ENCODE measurements at places on chromosomes 13 and 19. TPM values are rescaled to one million over a fixed set of nuclear protein-coding genes. Genes with fewer than 3 reads are reported as not detected.

LGALS14 gene
- polyA plus RNA-seq: not detected

TMEM161A gene
- polyA plus RNA-seq: 45.9 TPM

KLK3 gene
- not detected for polyA plus RNA-seq

DNA sequence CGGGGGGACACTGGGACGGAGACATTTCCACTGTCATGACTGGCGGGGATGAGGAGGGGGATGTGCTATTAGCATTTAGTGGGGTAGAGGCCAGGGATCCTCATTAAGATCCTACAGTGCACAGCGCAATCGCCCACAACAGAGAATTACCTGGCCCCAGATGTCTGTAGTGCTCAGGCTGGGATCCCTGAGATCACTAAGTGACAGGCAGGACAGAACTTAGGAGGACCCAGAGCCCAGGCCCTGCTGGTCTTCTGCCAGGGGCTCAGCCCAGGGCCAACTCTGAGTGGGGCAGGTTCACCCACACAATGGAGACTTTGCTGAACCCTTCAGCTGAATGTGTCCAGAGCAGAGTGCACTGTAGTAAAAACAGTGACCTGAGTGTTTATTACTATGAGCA, 4.6 kb downstream of the RANBP3 start:
- no peak for DNase-seq
- peaks cover 22% of the 10 kb centered on the region for H3K36me3 ChIP-seq
- H3K4me3 ChIP-seq: no peak overlapping the region
- no peaks in the 10 kb centered on the region for H3K27me3 ChIP-seq
- H3K4me1 ChIP-seq: peaks cover 18% of the 10 kb centered on the region

- no peaks in the 10 kb centered on the region for H3K4me1 ChIP-seq
- H3K27ac ChIP-seq: no peak overlapping the region
- no peaks in the 10 kb centered on the region for H3K36me3 ChIP-seq
- H3K4me3 ChIP-seq: no peak overlapping the region
Measured at GRCh38 chr13:48299591-48299990, 4.0 kb upstream of the RB1 start.

GRCh38 chr13:43377149-43377548, 353.8 kb downstream of the DNAJC15 start:
- no peak overlapping the region for H3K27ac ChIP-seq
- H3K4me3 ChIP-seq: no peak overlapping the region
- H3K36me3 ChIP-seq: no peaks in the 10 kb centered on the region

DNA sequence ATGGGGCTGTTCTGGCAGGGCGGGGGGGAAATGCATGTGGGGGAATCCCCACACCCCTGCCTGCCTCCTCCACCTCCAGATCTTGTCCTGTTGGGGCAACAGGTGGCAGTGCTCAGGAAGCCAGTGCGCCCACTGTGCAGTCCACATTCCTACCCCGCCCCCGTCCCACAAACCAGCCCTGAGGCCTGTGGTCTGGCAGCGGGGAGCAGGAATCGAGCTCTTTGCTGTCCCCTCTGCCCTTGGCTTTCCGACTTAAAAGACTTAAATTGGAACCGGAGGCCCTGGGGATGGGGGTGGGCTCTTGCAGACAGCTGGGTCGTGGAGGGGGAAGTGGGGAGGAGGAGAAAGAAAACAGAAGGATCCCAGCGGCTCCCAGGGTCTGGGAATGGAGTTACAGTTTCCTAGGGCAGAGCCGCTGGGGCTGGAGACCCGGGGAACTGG, 4.3 kb downstream of the NANOS3 start:
- H3K27ac ChIP-seq: no peak overlapping the region
- no peaks in the 10 kb centered on the region for H3K36me3 ChIP-seq
- peaks cover 2% of the 10 kb centered on the region for H3K27me3 ChIP-seq
- H3K4me1 ChIP-seq: peaks cover 19% of the 10 kb centered on the region

- H3K4me3 ChIP-seq: no peak overlapping the region
- no peaks in the 10 kb centered on the region for H3K4me1 ChIP-seq
- no peaks in the 10 kb centered on the region for H3K27me3 ChIP-seq
- DNase-seq: no peak
Measured at GRCh38 chr19:55962186-55962585, 14.6 kb downstream of the NLRP8 start.

GRCh38 chr13:96762876-96763275, 231.4 kb downstream of the OXGR1 start:
- no peaks in the 10 kb centered on the region for H3K27me3 ChIP-seq
- DNase-seq: no peak
- no peaks in the 10 kb centered on the region for H3K4me1 ChIP-seq
- no peak overlapping the region for H3K4me3 ChIP-seq

GRCh38 chr13:87123987-87124784, 547.0 kb upstream of the SLITRK5 start:
- H3K36me3 ChIP-seq: no peaks in the 10 kb centered on the region
- no peak overlapping the region for H3K4me3 ChIP-seq
- H3K27me3 ChIP-seq: no peaks in the 10 kb centered on the region
- DNase-seq: peak; percentile 100
- H3K27ac ChIP-seq: peak overlapping the region; percentile 89

GRCh38 chr13:85828094-85828684, 29.0 kb upstream of the SLITRK6 start:
- H3K27ac ChIP-seq: no peak overlapping the region
- no peaks in the 10 kb centered on the region for H3K36me3 ChIP-seq
- peak; percentile 30 for DNase-seq
- H3K4me3 ChIP-seq: no peak overlapping the region
- H3K4me1 ChIP-seq: no peaks in the 10 kb centered on the region
